ENCODE measurements at places on chromosomes 11 and 22.

GRCh38 chr22:26474682-26475081 is 8.9 kb downstream of the HPS4 start:
- DNase-seq, result no peak

- no peak for DNase-seq
These were observed 145.5 kb upstream of the BLID start for GRCh38 chr11:122261546-122261945.

- DNase-seq, result no peak
These were observed 65.7 kb upstream of the NAV2 start for GRCh38 chr11:19646921-19647320.

GRCh38 chr22:24436553-24436952 is 9.2 kb downstream of the ADORA2A start:
- DNase-seq, result no peak

All from activated T-cell treated with anti-CD3 and anti-CD28 coated beads, Interleukin-2, amount 50 U/mL, for 48 hours (primary cell).